ENCODE measurements at places on chromosomes 2 and 18. TPM values are rescaled to one million over a fixed set of nuclear protein-coding genes. Genes with fewer than 3 reads are reported as not detected.

DNA sequence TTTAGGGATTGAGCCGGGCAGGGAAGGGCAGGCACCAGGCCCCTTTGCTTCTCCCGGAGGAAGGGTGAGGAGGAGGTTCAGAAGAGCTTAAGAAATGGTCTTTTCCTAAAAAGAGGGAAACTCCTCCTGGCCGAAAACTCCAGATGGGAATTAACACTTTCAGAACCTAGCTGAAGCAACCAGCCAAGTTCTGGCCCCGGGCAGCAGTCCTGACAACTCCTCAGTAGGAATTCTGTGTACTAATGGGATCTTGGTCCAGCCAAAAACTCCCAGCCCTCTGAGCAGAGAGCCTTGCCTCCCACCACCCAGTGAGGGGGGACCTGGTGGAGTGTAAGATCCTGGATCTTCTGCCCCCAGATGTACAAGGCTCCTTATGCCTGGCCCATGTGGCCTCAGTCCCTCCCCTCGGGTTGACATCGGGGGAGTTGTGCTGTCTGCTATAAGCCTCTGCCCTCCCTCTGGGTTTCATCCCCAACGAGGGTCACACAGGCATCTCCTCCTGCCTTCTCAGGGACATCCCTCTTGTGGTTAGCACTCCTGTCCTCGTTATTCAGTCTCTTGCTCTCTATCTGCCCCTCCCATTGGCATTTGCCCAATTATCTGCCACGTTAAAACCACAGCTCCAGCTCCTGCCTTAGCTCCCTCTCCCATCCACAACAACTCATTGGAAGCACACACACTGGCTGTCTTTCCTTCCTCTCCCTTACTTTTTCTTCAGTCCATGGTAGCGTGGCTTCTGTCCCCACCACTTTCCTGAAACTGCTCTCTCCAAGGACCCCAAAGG lies 184.6 kb downstream of the CYP26B1 start:
- ATAC-seq: no peak

DNA sequence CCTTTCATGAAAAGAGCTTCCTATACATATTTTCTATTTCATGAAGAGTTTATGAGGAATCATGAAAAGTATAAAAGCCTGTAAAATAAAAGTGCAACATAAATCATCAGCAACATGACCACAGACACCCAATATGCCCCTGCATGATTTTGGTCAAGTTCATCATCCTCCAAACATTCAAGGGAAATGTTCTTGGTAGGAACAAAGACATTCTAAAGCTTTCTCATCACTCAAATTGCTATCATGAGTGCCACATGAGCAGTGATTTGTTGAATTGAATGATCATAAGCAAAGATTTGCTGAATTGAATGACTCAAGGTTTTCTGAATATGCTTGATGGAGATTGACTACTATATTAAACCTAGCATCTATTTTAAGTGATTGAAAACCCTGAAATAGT lies 172.2 kb downstream of the MBD2 start:
- no peak for ATAC-seq

- peak; percentile 36 for ATAC-seq
These were observed 159.8 kb downstream of the RHBDD1 start for GRCh38 chr2:226995625-226996041.

DNA sequence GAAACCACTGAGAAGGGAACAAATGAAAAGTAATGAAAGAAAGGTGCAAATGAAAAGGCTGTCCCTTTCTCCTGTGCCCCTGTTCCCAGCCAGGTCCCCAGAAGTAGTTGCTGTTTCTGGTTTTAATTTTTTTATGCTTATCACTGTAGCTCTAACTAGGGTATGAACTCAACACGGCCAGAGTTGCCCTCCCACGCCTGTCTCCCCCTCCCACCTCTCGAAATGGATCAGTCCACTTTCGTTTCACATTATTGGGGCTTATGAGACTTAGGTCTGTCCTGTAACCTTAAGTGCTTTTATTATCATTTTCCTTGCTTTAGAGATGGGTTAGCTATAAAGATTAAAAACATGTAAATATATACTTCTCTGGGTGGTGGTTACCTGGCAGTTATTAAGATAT lies 8.6 kb downstream of the RBFA start:
- no peak for ATAC-seq

GRCh38 chr2:188474316-188474715 lies 182.6 kb downstream of the GULP1 start:
- ATAC-seq: no peak

DNA sequence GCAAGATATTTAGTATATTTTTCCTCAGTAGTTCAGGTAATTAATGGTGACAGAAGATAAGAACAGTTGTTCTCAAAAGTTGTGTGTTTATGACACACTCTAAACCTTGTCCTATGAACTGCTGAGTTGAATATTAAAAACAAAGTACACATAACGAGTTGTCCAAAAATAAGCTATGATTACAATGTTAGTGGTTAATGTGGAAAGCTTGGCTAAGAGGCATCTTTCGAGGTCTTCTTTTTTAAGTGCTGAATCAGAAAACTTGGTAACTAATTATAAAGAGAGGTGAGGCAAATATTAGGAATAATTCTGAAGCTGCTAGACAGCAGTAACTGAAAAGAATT lies 1088.7 kb downstream of the SUCLG1 start:
- ATAC-seq: no peak

- ATAC-seq: no peak
These were observed 50.2 kb downstream of the WDFY1 start for GRCh38 chr2:223894968-223895367.

GRCh38 chr18:7248877-7249276 lies 18.0 kb downstream of the LRRC30 start:
- no peak for ATAC-seq

GRCh38 chr2:219387306-219388120 lies at the start of gene DNPEP:
Gene DNPEP, minus strand, starts transcription at chr2:219387912. Its CDS starts 118 bp downstream, at chr2:219387794.
- peak; percentile 88 for ATAC-seq

DNA sequence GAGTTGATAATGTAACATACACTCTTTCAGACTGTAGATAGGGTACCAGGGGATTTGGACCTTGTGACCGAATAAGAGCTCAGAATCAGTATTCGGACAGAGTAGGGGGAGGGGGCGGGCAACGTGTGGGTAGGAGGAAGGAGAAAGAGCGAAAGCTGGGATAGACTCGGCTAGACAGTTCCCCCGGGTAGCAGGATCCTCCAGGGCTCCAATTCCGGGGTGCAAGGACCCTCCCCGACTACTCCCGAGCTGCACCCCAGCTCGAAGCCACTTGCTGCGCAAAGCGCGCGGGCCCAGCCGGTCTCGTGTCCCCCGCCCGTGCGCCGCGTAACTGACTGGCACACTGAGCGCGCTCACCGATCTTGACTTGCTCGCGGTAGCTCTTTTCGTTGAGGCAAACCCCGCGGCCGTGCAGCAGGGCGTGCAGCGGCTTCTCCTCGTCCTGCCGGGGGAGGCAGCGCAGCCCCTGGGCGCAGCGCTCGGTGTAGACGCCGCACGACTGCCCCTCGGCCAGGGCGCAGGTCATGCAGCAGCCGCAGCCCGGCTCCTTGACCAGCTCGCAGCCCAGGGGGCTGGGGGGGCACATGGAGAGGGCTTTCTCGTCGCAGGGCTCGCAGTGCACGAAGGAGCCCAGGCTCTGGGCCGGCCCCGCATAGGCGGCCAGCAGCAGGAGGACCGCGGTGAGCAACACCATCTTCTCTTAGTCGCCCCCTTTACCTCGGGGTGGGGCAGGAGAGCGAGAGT lies 1.1 kb downstream of the IGFBP5 start:
- ATAC-seq: peak; percentile 46

DNA sequence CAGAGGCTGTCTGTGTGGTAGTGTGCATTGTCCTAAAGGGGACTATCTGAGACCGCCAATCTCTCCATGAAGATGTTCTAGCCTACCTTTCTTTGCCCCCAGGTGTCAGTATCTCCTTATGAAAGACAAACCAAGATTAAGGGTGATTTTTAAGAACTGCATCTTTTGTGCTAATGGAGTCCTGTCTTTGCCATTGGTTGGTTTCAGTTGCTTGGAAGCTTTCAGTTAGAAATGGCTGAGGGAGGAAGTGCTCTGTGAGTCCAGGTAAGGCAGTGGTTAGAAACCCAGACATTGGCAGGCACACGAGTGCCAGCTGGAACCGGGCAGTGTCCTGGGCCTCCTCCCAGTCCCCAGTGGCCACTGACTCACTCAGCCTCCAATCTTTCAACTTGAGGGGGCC lies 111.3 kb downstream of the DOCK10 start:
- no peak for ATAC-seq

- ATAC-seq: no peak
These were observed 678.9 kb downstream of the ARHGAP15 start for GRCh38 chr2:143808166-143808565.

DNA sequence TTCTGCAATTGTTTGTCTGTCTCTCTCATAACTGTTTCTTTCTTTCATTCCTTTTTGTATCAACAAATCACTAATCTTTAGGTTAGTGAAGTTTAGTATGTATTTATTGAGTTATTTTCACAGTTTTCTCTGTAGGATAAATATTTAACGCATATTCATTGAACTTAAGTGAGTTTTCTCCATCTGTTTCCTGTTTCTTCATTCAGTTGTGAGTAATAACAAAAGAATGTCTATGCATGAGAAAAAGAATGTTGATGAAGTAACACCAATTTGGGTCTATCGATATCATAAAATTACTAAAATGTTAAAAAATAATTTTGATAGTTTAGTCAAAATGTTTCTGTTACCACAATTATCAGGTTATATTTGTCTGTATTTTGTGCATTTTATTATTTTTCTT lies 948.0 kb downstream of the DSC3 start:
- ATAC-seq: no peak

The IL37 gene
- not detected for total RNA-seq

The CHST10 gene
- total RNA-seq: 0.88 TPM

The ZNF532 gene
- 28.3 TPM for total RNA-seq

The IMMT gene
- 48.7 TPM for total RNA-seq

The UGT1A4 gene
- total RNA-seq: 0.80 TPM

The ADCYAP1 gene
- 0.12 TPM for total RNA-seq

The LCT gene
- not detected for total RNA-seq

The DNPEP gene
- total RNA-seq: 32.3 TPM

The EPHA4 gene
- 16.9 TPM for total RNA-seq

The SMC6 gene
- total RNA-seq: 24.4 TPM

The CYP27A1 gene
- 4.9 TPM for total RNA-seq

The CACNB4 gene
- total RNA-seq: 9.6 TPM

The CD8B2 gene
- not detected for total RNA-seq

The CD302 gene
- total RNA-seq: 1.6 TPM

The ASB18 gene
- total RNA-seq: not detected
